Right lung (tissue), 10 donors: ENCODE measurements at places on chromosomes 2 and 18. TPM values are rescaled to one million over a fixed set of nuclear protein-coding genes. Genes with fewer than 3 reads are reported as not detected.

- DNase-seq, result no peak
Measured at GRCh38 chr2:85395912-85396475, 14.2 kb downstream of the CAPG start.

- no peak for DNase-seq
Measured at GRCh38 chr2:223047260-223047761, 4.7 kb upstream of the KCNE4 start.

DNA sequence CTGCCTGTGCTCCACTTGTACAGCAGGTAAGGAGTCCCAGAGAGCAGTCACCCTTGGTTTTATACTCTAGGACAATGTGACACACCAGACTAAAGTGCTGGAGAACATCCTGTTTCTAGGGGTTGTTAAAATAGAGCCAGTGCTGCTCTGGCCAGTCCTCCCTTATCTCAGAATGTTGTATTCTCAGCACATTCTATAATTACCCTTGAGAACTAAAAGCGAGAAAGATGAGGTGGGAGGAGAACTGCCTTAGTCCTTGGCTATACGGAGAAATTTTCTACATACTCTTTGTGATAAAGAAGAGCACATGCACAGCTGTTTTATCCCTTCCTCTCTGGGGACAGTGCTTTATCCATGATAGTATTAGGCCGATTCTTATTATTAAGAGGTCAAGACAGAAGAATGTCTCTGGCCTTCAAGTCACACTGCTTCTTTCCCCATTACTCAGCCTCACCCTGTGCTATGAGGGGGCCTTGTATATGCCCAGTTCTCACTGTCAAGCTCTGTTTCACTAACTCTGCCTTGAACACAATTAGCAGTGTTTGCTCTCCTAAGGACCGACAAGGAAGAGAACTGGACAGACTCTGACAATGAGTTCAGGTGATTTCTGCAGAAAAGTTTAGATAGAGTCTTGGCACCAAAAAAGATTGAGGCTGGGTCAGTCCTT, 385.8 kb downstream of the TRIB2 start:
- no peak for DNase-seq

Gene ENOSF1
- 100 TPM for polyA plus RNA-seq

GRCh38 chr18:47888156-47888555, 42.3 kb downstream of the SMAD2 start:
- DNase-seq, result no peak

DNA sequence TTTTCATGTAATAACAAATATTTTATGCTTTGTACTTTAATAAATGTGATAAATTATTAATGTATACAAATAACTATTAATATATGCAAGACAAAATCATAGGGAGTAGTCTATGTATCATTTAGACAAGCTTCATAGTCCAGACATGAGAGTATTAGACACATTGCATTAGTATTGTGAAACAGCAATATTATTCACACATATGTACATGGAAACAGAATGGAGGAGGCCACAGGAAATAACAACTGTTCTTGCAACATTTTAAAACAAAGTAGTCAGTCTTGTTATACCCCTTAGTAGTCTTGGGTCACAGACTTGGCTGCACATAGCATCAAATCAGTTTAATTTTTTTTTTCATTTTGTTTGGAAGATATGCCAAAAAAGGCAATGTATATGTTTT, 15.8 kb downstream of the DSC1 start:
- DNase-seq, result no peak

DNA sequence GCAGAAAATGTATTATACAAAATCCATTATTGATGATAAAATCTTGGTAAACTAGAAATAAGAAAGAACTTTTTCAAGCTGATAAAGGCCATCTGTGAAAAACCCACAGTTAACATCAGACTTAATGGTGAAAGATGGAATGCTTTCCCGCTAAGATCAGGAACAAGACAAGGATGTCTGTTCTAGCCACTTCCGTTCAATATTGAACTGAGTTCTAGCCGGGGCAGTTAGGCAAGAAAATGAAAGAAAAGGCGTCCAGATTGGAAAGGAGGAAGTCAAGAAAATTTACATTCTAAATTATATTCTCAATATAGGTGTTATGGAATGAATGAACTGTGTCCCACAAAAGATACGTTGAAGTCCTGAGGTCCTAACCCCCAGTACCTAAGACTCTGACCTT, 39.1 kb upstream of the DTNB start:
- no peak for DNase-seq

GRCh38 chr2:239966029-239966852, 58.9 kb downstream of the NDUFA10 start:
- no peak for DNase-seq

- DNase-seq, result no peak
Measured at GRCh38 chr2:237475704-237476141, 11.3 kb upstream of the MLPH start.

Gene KLHL14
- polyA plus RNA-seq, result 1.5 TPM

Gene NEB
- polyA plus RNA-seq, result 11.7 TPM

Gene BUB1
- 20.2 TPM for polyA plus RNA-seq

DNA sequence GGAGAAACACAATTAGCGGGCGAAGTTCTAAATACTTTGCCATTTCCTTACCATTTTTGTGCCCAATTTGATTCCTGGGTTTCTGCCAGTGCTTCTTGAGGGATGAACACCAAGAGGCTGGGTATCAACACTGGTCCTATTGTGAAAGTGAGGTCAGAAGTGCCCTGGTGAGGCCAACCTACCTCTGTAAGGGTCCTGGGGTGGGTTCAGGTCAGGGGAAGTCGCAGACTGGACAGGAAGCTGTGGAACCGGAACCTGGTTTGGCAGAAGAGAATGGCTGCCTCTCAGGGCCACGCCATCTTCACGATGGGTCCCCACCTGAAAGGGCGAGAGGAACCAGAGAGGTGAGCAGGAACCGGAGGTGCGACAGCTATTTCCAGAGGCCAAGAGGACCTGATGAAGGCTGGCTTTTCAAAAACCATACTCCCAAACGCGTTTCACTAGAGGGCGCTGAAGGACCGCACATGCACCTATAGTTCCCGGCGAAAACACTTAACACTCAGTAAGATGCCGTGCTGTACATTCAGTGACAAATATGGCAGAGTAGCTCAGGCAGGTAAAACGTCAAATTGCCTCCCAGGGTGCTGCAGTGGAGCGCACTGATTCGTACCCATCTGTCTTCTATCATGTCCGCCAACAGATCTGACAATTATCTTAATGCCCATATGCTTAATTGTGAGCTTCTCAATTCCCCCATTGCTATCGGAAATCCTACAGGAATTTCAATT, 275.3 kb upstream of the CCDC68 start:
- DNase-seq, result peak; percentile 78

GRCh38 chr18:27214831-27215230, 29.7 kb upstream of the CHST9 start:
- DNase-seq, result no peak

Gene NPHP1
- polyA plus RNA-seq, result 17.7 TPM

Gene TCF4
- polyA plus RNA-seq, result 133 TPM

DNA sequence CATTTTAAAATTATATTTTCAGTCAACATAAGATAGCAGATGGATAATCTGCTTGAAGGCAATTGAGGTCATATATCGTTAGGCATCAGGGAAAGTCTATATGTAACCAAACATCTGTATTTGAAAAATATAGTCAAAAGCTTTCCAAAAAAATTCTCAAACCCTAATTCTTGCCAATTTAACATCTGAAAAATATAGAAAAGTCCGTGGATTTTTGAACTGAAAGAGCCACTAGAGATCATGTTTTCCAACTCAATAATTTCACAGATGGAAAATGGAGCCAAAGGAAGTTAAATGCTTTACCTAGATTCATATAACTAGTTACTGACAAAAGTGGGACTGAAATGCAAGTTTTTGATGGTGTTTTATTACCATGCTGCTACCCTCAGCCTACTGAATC, 185.1 kb upstream of the ZNF804A start:
- no peak for DNase-seq

Gene PLCD4
- polyA plus RNA-seq, result 8.8 TPM

Gene TRIM43
- not detected for polyA plus RNA-seq

GRCh38 chr2:238873381-238873801, 25.5 kb downstream of the TWIST2 start:
- no peak for DNase-seq

Gene B4GALT6
- 21.3 TPM for polyA plus RNA-seq

Gene CRYGC
- not detected for polyA plus RNA-seq

DNA sequence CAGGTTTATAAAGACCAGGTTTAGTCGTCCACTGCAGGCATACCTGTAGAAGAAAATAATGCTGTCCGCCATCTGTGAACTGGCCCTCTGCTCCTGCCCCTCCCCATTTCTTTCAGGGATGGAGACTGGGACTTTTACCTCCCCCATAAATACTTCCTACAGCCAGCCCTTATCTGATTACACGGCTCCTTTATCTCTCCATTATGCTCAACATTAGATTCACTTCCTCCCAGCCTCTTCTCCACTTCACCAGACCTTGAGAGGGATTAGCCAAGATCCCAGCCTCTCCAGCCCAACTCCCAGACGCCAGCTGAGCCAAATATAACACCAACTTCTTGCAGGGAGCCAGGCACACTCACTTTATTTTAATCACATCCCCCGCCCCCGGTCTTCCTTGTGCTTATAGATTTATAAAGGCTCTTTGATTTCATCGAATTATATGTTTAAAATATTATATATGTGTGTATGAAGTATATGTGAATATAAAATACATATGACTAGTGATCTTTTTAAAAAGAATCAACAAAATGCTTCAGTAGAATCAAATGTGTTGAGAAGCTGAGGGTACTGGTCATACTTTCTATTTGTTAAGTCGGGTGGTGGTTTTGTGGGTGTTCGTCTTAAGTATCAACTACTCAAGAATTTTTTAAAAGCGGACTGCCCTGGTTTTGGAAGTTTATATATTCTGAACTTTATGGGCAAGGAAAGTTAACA, 81.0 kb downstream of the SPRED2 start:
- no peak for DNase-seq

DNA sequence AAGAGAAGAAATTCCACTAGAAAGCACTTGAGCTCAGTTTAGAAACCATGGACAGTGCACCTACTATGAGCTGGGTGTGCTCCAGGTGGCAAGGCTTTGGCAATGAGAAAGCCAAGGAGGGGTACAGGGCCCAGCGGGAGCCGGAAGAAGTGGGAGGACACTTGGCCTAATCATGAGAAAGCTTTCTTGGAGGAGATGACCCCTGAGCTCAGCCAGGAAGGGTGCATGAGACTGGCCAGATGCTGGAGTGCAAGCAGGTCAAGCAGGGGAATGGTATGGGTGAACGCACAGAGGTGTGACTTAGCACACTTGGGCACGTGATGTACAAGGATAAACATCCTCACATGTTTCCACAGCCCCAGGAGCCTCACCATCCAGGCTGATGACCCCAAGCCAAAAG, 97.2 kb upstream of the GLI2 start:
- DNase-seq, result no peak

Gene LCT
- 0.12 TPM for polyA plus RNA-seq

Gene TMEM150A
- polyA plus RNA-seq, result 13.8 TPM

GRCh38 chr2:227848586-227848985, 22.8 kb upstream of the DAW1 start:
- DNase-seq, result peak; percentile 47

Gene CXCR4
- 53.4 TPM for polyA plus RNA-seq

Gene OXER1
- 8.9 TPM for polyA plus RNA-seq

Gene UPP2
- polyA plus RNA-seq, result 0.45 TPM

GRCh38 chr18:57737400-57738060, 65.6 kb downstream of the ATP8B1 start:
- no peak for DNase-seq

- DNase-seq, result no peak
Measured at GRCh38 chr2:239801404-239802184, 223.5 kb downstream of the NDUFA10 start.

DNA sequence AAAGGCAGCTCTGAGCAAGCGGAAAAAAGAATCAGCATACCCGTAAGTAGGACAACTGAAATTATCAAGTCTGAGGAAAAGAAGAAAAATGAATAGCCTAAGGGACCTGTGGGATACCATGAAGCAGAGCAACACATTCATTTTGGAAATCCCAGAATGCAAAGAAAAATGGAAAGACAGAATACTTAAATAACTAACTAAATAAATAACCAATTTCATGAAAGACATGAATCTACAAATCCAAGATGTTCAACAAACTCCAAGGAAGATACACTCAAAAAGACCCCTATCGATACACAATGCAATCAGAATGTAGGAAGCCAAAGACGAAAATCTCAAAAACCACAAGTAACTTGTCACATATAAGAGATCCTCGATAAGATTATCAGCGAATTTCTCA, 117.0 kb downstream of the USP34 start:
- DNase-seq, result no peak

DNA sequence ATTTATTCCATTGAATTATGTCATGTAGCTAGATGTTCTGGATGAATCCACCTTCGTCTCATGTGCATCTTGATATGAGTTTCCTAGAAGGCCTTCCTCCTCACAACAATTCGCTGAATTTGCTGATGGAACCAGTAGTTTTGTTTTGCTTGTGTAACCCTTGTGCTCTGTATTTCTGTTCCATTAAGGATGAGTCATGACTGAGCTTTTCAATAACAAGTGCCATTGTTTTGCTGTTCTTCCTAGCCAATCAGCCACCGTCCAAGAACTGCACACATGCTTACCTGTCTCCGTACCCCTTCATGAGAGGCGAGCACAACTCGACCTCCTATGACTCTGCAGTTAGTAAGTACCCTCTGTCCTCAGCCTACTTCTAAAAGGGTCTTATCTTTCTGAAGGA, 2.3 kb downstream of the TMEM182 start:
- DNase-seq, result no peak

Gene MTA3
- polyA plus RNA-seq, result 80.4 TPM

GRCh38 chr2:23549051-23549450, 164.1 kb downstream of the KLHL29 start:
- DNase-seq, result no peak

DNA sequence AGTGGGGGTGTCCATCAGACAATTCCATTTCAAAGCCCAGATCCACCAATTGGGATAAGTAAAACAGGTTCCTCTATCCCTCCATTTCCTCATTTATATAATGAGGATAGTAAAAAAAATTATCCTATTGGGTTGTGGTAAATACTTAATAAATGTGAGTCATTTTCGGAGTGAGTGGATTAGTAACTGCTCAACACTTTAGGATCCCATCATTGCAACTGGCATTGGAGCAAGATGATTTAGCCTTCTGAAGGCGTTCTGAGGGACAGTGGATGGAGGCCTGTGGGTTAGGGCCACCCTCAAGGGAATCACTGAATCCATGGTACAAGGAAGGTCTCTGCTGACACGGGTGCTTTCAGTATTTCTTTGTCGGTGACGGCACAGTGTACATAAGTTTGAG, 108.6 kb upstream of the FZD7 start:
- DNase-seq, result no peak

GRCh38 chr18:7987284-7987976, 420.3 kb downstream of the PTPRM start:
- DNase-seq, result no peak

DNA sequence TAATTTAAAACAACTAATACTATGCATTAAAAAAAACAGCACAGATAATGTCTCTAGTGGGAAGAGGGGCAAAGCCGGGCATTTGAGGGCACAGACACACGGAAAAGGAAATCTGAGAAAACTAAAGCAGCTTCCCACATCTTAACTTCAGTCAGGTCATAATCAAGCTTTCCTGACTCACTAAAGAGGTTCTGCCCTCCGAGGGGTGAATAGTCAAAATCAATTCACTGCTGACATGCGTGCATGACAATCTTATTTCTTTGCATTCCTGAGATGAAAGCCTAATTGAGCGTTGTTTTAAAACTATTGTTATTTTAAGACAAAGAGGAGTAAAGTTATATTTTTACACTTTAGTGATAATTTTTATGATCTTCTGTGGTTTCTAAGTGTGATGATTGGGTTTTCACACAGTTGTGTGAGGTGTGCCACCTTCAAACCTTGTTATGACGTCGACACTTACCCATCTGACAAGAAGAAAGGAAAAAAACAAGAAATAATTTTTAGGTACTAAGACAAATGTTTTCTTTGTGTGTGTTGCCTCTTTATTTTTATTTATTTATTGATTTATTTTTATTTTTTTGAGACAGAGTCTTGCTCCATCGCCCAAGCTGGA, 90.9 kb downstream of the GATA6 start:
- no peak for DNase-seq
